ENCODE measurements at places on chromosomes 16 and 17.
A peak's percentile ranks its signal among the peaks of the same experiment; 100 is the strongest.

DNA sequence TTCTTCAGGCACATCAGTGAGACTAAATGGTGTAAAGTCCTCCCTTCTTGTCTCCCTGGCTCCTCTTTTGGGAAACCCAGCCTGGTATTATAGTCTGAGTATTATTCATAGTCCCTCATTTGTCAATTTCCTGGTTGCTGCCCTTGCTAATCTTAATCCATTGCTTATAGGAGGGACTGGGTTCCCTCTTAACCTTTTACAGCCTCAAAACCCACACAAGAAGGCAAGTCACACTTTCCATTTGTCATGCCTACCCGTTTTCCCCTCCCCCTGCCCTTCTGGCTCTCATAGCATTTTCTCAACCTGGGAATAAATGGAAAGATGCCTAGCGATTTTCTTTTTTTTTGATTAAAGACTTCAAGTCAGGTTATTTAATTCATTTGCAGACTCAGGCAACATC is 124.8 kb downstream of the MAP2K6 start:
- DNase-seq: no peak

DNA sequence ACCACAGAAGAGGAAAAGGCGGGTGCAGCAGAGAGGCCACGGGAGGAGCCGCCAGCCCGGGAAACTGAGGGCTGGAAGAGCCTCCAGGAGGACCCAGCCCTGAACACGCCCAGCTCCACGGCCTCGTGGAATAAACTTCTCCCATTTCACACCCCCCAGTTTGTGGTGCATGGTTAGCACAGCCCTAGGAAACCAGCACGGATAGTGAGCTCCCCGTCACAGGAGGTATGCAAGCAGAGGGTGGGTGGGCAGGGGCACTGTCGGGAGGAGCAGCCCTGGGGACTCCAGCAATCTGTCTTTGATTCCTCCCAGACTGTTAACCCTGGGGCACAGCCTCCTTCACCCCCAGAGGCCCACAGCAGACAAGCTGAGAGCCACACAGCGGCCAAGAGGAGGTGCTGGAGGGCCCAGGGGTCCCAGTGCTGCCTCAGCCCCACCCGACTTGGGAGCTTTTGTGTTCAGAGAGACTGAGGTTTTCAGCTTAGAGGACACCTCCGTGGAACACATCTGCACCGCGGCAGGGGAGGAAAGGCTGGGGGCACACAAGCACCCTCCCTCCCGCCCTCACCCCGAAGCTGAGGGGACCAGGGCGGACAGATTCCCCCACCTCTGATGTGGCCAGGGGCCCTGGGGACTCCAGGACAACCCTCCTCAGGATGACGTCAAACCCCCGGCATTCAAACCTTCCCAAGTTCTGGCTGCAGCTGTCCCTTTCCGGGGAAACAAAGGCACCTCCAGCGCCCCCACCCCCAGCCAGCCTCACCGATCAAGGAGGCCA is 1.7 kb upstream of the IL17C start:
- no peak for DNase-seq

DNA sequence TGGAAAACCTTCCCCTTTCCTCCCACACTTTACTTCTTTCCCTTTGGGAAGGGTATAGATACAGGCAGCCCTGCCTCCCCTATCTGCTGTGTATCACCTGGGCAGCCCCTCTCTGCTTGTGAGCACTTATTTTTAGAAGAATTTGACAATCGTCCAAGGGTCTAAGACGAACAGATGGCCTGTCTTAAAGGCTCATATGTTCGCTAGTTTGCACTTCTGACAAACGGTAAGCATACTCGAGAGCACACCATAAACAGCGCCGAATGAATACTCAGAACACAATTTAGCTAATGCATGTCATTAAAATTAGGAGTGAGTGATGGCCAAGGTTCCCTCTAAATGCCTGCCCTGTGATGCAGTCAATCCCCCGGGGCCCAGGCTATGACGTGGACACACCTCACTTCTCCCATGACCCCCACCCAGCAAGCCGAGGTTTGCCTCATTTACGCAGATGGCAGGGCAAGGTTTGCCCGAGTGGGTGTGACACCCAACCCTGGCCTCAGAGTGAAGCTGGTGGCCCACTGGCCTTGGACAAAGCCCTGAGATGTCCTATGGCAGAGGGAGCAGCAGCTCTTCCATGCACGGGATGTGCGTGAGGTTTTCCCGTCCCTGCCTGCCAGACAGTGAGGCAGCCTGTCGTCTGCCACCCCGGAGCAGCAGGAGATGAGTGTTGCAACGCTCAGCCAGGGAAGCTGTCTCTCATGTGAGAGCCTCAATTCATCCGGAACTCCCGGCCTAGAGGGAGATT is 125.2 kb downstream of the C16orf78 start:
- DNase-seq: no peak

DNA sequence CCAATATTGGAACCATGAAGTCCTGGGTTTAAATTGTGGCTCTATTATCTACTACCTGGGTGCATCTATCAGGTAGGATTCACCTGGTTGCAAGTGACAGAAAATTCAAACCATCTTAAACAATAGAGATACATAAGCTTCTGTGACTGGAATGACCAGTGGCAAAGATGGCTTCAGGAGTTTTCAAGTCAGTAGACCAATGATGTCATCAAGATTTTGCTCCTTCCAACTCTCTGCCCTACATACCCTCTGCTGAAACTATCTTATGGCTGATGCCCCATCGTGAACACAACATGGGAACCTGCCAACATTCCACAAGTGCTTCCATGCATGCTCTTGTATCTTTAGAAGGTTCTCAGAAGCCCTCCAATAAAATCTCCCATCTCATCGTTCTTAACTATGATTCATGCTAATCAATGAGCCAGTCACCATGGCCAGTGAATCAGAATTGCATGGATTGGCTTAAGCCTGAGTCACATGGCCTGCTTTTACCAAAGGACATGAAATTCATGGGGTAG is 180.9 kb downstream of the GRIN2A start:
- DNase-seq: no peak

DNA sequence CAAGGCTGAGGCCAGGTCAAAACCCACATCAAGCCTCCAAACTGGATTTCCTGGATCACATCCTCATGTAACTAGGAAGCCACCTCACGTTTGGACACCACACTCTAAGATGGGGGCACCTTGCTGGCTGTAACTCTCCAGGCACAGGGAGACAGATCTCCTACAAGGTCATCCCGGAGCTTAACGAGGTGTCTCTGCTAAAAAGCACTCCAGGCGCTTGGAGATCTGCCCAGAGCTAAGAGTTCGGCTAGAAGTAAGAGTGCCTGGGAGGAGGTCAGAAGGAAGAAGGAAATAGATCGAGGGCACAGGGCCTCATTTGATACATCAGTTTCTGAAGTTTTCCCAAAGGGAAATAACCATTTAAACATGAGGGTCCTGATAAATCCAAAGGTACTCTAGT is 15.9 kb downstream of the PSMB3 start:
- DNase-seq: no peak

DNA sequence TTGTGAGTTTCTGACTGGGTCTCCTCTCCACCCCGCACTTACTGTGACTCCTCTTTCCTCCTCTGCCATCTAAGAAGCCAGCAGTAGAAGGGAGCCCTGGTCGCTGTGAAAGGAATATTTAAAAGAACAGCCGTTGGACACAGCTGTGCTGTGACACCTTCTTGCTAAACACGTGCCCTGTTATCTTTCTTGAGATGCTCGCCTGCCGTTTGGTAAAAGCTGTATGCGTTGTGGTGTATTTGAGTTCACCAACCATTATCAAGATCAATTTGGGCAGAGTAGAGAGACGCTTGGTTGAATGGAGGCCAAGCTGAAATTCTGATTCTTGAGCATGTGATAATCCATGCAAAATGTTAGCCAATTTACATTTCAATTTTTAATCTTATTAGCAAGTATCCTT is 3.8 kb downstream of the GID4 start:
- DNase-seq: no peak

DNA sequence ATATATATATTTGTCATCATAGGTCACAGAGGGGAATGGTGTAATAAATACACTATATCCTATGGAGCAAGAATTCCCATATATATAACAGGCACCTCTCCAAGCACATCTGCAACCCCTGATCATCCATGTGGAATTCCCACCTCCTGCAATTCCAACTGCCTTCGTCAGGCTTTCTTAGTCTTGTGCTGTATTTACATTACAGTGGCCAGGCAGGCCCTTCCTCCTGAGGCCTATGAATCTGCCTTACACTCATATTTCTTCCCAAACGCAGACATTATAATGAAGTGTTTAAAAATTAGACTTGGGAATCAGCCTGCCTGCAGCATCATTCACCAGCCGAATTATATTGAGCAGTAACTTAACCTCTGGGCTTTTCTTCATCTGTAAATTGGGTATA is 19.3 kb upstream of the DNAH9 start:
- DNase-seq: no peak

- no peak for DNase-seq
These were observed 282.9 kb downstream of the RBFOX1 start for GRCh38 chr16:7615565-7615964.

- DNase-seq: no peak
These were observed 38.0 kb upstream of the CDH15 start for GRCh38 chr16:89133457-89134127.

DNA sequence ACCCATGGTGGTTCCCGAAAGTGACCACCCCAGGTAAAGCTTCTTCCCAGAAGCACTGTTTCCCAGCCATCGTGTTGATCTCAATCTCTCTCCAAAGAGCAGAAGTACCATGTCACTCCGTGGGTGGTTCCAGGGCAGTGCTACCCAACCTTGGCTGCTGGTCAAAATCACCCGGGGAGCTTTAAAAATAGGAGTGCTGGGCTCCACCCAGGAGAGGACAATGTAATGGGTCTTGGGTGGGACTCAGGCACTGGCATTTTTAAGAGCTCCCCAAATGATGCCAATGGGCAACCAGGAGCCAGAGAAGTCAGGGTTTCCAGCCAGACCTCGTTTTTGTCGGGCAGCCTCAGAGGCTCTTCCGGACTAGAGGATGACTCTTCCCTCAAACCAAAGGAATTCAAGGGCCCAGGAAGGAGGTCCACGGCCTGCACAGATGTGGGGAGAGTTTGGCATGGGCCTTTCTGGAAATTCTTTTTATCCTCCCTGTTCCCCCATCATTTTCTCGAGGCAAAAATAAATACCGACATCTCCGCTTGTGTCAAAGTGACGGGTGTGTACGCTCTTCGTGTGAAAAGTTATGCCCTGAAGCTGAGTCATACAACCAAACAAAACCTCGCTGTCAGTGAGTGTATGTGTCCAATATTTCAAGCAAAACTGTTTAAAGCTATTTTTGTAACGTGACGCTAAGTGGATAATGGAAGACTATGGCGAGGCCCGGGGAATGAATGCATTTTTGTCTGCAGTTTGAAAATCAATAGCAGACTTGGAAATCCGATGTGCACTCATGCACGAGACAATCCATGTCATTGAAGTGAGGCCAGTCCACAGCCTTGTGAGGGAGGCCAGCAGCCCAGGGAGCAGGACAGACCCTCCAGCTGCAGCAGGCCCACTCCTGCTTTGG is 364.1 kb downstream of the FOXL1 start:
- no peak for DNase-seq

- DNase-seq: peak; percentile 78
These were observed 664 bp downstream of the HBQ1 start for GRCh38 chr16:180681-181564.

- no peak for DNase-seq
These were observed 1.1 kb downstream of the EZH1 start for GRCh38 chr17:42743595-42744282.
